ENCODE measurements at places on chromosomes 6 and 20.

DNA sequence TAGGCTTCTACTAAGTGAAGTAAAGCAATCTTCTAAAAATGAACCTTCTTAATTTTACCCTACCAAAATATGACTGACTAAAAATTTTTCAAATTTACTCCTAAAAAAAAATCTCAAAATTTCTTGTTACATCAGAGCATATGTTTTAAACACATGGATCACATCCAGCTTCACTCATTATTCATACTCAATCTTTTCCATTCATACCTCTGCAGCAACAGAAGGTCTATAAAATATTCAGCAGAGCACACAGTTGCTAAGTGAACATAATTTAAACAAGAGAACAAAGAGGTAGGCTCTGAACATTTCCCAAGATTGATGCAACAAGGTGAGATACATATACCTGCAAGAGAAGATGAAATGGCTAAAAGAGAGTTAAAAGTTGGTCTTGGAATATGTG is 213.9 kb downstream of the SOD2 start:
- DNase-seq, result no peak

DNA sequence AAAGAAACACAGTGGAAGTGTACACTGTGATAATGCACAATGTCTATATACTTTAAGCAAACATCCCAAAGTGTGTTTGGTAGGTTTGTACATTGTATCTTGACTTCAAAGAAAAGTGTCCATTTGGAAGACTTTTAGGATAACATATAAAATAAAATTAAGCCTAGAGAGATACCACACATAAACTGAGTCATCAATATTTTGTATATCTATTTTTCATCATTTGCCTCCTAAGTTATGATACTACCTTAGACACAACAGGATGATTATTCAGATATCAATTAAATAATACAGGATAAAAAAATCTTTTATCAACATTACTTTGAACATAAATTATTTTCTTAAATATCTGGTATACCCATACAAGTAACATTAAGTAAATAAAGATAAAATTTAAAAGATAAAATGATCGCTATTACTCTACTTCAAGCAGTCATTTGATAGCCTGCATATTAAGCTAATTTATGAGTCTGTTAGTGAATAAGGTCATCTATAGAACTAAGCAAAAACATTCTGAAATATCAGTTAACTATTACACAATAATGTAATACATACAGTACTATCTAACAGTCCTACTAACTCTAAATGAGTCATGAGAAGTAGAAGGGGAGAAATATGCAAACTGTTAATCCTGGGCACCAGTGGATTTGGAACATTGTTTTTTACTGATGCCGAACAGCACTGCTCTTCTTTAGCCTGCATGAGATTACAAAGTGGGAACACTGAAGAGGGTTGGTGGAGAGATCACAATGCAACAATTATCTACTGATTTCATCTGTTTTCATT is 158.4 kb upstream of the SIM1 start:
- DNase-seq, result no peak

DNA sequence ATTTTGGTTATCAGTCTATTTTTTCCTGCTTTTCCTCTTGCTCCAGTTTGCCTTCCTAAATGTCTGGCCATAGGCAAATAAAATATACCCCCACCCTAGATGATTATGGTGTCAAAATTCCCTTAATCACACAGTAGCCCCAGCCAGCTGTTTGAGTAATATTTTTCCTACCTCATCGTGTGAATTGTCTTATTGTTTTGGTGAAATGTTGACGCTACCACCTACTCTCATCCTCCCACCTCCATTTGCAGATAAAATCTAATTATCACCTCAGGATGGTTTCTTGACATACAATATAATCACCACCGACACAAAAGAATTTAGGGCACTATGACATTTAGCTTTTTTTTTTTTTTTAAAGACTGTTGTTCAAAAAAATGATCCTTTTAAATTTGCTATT is 44.1 kb upstream of the FUCA2 start:
- no peak for DNase-seq

DNA sequence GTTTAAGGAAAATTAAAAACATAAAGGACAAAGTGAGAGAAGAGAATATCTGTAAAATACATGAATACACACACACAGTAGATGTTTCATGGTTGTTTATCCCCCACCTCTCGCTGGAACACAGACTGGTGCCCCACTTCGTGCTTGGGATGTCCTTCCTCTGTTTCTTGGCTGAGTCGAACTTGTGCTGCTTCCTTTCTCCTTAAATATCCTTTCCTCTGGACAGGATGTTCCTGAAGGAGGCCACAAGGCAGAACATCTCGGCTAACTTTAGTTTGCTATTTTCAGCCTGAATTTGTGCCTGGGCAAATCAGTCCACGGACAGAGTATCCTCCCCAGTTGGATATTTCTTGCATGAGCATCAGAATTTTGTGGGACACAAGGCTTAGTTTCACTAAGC is 54.7 kb upstream of the ZMYND8 start:
- no peak for DNase-seq

GRCh38 chr6:119182875-119183274 is 104.4 kb upstream of the FAM184A start:
- no peak for DNase-seq

DNA sequence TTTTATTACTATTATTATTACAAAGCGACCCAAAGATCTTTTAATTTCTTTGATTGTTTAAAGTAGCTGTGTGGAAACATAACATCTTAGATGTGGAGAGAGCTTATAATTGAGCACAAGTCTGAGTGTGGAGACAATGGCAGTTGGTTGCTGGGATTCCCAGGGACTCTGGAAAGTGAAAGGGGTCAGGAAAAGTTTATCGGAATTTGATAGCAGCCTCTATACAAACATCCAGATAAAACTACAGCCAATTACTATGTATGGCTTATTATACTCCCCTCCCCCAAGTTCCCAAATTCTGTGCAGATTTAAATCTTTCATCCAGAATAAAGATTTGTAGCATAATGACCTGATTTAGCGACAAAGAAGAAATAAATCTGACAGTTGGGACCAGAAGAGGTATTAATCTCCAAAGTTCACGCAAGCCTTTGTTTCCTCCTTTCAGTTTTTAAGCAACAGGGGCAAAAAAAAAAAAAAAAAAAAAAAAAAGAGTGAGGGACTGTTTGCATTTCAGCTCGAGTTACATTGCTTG is 121.4 kb upstream of the MAP3K7 start:
- DNase-seq, result no peak

DNA sequence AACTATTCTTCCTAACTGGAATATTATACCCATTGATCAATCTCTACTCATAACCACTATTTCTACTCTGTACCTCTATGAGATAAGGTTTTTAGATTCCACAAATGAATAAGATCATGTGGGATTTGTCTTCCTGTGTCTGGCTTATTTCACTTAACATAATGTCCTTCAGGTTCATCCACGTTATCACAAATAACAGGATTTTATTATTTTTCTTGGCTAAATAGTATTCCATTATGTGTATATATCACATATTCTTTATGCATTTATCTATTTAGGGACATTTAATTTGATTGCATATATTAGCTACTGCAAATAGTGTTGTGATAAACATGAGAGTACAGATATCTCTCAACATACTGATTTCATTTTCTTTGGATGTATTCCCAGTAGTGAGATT is 823.0 kb upstream of the ADGRB3 start:
- DNase-seq, result no peak

GRCh38 chr6:1757131-1757530 is 147.4 kb downstream of the FOXC1 start:
- DNase-seq, result no peak

- no peak for DNase-seq
Measured at GRCh38 chr6:134410541-134410940, 92.6 kb upstream of the SGK1 start.

DNA sequence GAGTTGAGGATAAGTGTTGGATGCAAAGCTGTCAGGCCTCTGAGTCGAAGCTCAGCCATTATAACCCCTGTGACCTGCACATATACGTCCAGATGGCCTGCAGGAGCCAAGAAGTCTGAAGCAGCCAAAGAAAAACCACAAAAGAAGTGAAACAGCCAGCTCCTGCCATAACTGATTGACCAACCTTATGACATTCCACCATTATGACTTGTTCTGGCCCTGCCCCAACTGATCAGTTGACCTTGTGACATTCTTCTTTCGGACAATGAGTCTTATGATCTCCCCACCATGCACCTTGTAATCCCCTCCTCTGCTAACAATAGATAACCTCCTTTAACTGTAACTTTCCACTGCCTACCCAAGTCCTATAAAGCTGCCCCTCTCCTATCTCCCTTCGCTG is 133.7 kb upstream of the AGPAT4 start:
- DNase-seq, result no peak

GRCh38 chr20:1945660-1946059 is 48.2 kb downstream of the PDYN start:
- DNase-seq, result no peak

- no peak for DNase-seq
Measured at GRCh38 chr6:17583811-17584210, 16.3 kb upstream of the FAM8A1 start.

DNA sequence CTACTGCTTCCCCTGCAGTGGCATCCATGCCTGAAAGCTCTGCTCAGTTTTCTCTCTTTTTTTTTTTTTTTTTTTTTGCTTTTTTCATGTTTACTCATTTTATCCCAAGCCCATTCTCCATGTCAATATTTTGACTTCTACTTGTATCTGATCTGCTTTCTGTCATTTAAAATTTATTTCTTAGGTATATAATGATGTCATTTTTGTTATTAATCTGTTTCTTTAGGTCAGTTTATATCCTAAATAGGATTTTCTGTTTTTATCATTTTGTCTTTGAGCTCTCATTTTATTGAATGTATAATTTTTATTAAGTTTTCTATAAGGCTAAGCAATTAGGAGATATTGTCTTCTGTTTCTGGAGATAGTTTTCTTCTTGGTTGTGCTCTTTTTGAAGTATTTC is 138.5 kb upstream of the PMEPA1 start:
- no peak for DNase-seq

DNA sequence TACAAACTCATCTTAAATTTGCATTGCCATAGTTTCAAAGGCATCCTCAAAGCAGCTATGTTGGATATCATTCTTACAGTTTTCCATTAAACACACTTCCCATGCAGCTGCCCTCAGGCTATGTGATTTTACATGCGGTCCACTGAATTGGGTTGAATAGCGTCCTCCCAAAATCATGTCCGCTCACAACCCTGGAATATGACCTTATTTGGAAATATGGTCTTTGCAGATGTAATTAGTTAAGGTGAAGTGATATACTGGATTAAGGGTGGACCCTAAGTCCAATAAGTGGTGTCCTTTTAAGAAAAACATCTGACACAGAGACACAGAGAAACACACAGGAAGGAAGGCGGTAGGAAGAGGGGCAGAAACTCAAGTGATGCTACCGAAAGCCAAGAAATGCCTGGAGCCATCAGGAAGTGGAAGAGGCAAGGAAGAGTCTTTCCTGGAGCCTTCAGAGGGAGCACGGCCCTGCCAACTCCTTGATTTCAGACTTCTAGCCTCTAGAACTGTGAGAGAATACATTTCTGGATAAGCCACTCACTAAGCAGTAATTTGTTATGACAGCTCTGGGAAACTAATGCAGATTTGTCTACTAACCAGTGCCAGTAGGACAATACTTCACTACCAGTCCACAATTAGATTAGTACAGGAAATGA is 42.7 kb upstream of the NHSL1 start:
- DNase-seq, result no peak

DNA sequence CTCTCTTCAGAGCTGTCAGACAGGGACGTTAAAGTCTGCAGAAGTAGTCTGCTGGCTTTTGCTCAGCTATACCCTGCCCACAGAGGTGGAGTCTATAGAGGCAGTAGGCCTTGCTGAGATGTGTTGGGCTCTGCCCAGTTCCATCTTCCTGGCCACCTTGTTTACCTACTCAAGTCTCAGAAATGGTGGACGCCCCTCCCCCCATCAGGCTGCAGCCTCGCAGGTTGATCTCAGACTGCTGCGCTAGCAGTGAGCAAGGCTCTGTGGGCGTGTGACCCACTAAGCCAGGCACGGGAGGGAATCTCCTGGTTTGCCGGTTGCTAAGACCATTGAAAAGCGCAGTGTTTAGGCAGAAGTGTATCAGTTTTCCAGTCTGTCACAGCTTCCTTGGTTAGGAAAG is 305.0 kb downstream of the BCKDHB start:
- DNase-seq, result no peak

DNA sequence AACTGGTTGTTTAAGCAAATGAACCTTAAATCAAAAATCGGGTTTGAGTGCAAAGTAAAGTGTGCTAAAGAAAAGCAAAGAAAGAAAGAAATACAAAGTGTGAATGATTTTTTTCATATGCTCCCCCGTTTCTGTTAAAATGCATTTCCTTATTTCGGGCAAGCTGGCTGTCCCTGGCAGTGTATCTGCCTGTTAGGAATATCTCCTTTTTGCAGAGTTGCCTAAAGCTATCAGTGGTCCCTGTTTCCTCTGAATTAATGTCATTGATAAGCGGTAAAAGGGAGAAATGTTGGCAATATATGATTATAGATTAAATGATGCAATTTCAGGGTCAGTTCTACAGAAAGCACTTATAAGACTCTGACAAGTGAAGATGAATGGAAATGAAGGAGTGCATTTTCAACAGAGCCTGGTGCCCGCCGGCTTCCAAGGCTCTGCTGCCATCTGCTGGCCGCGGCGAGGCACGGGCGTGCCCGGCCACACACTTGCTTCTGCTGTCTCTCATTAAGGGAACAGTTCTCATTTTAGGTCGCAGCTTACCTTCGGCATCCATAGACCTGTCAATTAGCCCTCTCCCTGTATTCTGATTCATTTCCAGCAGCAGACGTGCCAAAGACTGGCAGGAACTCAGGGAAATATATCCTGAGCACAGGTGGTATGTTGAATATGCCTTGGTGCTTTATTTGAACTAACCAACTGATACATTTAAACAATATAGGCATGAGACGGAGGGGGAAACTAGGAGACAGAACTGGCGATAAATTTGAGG is 381.9 kb downstream of the C6orf118 start:
- DNase-seq, result peak; percentile 42

GRCh38 chr6:21381331-21381963 is 212.1 kb upstream of the SOX4 start:
- peak; percentile 78 for DNase-seq

DNA sequence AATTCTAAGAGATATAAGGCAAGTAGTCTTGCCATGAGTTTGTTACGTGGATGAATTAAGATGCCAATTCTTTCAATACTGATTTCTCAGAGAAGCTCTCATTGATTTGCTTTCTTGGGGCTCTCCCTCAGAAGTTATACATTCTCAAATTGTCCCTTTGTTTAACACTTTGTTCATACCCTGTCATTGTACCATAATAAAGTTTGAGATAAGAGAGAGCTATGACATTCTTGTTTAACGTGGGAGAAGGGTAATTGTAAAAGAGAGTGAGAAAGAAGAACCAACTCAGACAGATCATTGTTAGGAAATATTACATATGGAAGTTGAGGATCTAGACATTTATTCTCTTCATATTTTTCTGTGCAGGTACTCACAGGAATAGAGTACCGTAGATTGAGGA is 19.1 kb downstream of the ACSS2 start:
- DNase-seq, result no peak

GRCh38 chr6:108168501-108169463 is 3.0 kb downstream of the NR2E1 start:
- no peak for DNase-seq

DNA sequence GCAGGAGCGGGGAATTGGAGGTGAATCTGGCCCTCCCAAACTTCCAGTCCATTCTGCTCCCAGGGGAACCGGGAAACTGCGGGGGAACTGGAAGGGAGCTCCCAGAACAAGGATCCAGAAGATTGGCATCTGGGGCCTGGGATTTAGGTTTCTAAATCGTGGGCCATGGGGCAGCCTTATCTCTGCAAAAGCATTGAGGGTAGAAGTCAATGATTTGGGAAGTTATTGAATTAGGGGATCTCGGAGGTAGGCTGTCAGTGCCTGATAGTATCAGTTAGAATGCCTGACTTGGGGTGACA is 45.1 kb downstream of the HNF4A start:
- no peak for DNase-seq

GRCh38 chr20:54205450-54205849 is 2.4 kb upstream of the PFDN4 start:
- no peak for DNase-seq

Measured in Caco-2 (cell line).